ENCODE measurements at places on chromosomes 12 and 14. TPM values are rescaled to one million over a fixed set of nuclear protein-coding genes. Genes with fewer than 3 reads are reported as not detected.

- peak; percentile 31 for DNase-seq
Observed at GRCh38 chr14:94117856-94118255, 7.3 kb downstream of the IFI27 start.

DNA sequence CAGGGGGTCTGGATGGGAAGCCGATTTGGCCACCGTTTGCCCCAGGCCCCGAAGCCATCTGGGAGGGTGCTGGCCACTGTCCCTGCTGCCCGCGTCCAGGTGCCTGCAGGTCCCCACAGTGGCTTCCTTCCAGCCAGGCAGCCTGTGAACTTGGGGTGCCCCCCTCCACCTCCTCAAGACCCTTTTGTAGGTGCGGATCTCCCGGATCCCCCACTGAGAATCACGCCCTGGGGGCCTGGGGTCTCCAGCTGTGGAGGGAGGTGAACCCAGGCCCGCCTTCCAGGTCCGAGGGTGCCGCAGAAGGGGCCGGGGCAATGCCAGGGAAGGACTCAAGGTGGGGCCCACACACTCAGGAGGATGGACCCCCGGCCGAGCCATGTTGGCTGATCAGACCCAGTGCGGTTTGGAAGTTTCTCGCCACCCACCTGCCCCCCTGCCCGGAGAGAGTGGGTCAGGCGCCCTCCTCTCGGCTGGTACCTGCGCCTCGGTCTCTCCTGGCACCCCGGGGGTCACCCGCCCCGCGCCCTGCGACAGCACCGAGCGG, 1.7 kb downstream of the MMP17 start:
- no peak for DNase-seq

KRT73 gene
- not detected for total RNA-seq

CMTM5 gene
- total RNA-seq = not detected

CLEC4C gene
- not detected for total RNA-seq

TDG gene
- total RNA-seq = 13.0 TPM

Measured in cardiac septum (tissue), 1 donor.